ENCODE measurements at places on chromosomes 5 and 9. TPM values are rescaled to one million over a fixed set of nuclear protein-coding genes. Genes with fewer than 3 reads are reported as not detected.
A peak's percentile ranks its signal among the peaks of the same experiment; 100 is the strongest.

- H3K4me1 ChIP-seq: no peaks in the 10 kb centered on the region
- no peaks in the 10 kb centered on the region for H3K27me3 ChIP-seq
- H3K4me3 ChIP-seq: no peak overlapping the region
- no peak overlapping the region for H3K27ac ChIP-seq
Measured at GRCh38 chr5:12772276-12772675, 868.0 kb upstream of the CTNND2 start.

DNA sequence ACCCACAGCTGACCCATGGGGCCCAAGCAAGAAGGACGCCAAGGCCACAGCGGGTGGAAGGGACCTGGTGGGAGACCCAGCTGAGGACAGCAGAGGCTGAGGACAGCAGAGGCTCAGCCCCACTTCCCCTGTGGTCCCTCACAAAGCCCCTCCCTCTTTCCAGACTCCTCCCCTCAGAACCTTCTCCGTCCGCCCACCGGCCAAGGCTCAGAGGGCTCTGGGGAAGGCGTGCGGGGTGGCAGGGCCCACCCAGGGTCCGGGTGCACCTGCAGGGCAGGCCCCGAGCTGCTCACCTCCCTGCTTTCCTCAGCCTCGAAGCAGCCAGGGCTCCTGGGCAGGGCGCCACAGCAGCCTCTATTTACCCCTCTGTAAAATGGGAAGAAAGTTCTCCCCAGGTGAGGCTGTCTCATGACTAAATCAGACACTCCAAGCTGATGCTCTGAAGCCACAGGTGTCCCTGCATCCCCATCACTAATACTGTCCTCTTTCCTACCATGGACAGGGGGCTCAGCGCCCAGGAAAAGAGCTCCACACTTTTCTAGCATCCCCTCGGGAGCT, 137.9 kb upstream of the PPP1R26 start:
- no peaks in the 10 kb centered on the region for H3K36me3 ChIP-seq
- H3K27me3 ChIP-seq: peaks cover 21% of the 10 kb centered on the region
- H3K4me3 ChIP-seq: no peak overlapping the region
- no peaks in the 10 kb centered on the region for H3K4me1 ChIP-seq

DNA sequence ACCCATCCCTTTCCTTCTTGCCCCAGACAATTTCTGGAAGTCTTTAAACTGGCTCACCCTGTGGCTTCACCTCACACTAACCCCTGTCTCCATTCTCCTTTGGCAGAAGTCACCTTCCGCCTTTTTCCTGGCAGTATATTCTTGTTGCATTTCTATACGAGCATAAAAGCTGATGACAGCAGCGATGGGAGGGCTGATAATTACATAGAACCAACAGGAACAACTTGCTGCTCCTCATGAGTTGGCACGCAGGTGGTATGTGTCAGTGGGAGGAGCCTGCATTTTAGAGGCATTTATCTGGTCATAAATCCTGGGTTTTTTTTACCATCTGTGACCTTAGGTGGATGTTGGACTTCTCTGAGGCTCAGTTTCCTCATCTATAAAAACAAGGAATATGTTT, 61.4 kb upstream of the CKMT2 start:
- no peaks in the 10 kb centered on the region for H3K4me1 ChIP-seq
- no peak for DNase-seq
- no peak overlapping the region for H3K27ac ChIP-seq
- no peaks in the 10 kb centered on the region for H3K27me3 ChIP-seq
- H3K4me3 ChIP-seq: no peak overlapping the region

GRCh38 chr9:37942621-37943344, 38.9 kb upstream of the SLC25A51 start:
- no peak overlapping the region for H3K27ac ChIP-seq
- H3K36me3 ChIP-seq: no peaks in the 10 kb centered on the region
- H3K4me1 ChIP-seq: no peaks in the 10 kb centered on the region
- H3K27me3 ChIP-seq: no peaks in the 10 kb centered on the region
- H3K4me3 ChIP-seq: no peak overlapping the region

DNA sequence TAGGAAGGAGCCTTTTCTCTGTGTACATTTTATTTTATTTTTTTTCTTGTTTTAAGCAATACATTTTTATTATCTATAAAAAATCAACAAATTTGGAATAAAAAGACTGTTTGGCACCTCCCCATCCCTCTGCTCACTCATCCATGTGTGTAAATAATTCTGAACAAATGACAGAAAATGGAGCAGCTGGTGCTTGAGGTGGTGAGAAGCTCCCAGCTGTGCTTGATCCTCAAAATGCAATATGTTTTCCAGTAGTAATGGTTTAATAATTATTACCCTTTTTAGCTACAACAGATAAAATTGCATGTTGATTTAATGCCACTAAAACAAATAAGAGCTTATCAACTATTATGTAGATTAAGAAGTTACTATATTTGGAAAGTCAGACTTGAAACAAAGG, 132.5 kb downstream of the CDH18 start:
- H3K27ac ChIP-seq: no peak overlapping the region
- H3K4me1 ChIP-seq: no peaks in the 10 kb centered on the region
- no peaks in the 10 kb centered on the region for H3K27me3 ChIP-seq

- no peak overlapping the region for H3K27ac ChIP-seq
- no peak overlapping the region for H3K4me3 ChIP-seq
- DNase-seq: no peak
- H3K4me1 ChIP-seq: no peaks in the 10 kb centered on the region
Measured at GRCh38 chr9:113247640-113248039, 26.3 kb downstream of the SLC31A1 start.

- H3K27ac ChIP-seq: no peak overlapping the region
- DNase-seq: no peak
- H3K4me1 ChIP-seq: no peaks in the 10 kb centered on the region
- H3K36me3 ChIP-seq: no peaks in the 10 kb centered on the region
- H3K27me3 ChIP-seq: peaks cover 10% of the 10 kb centered on the region
Measured at GRCh38 chr5:159799701-159800100, 116.6 kb upstream of the ADRA1B start.

- DNase-seq: no peak
- no peak overlapping the region for H3K4me3 ChIP-seq
- H3K27ac ChIP-seq: no peak overlapping the region
- no peaks in the 10 kb centered on the region for H3K36me3 ChIP-seq
- H3K27me3 ChIP-seq: peaks cover 14% of the 10 kb centered on the region
- no peaks in the 10 kb centered on the region for H3K4me1 ChIP-seq
Measured at GRCh38 chr9:135229701-135230385, 142.4 kb downstream of the OLFM1 start.

- H3K27me3 ChIP-seq: no peaks in the 10 kb centered on the region
- H3K36me3 ChIP-seq: peaks cover 32% of the 10 kb centered on the region
- no peak for DNase-seq
- H3K4me3 ChIP-seq: peak overlapping the region; percentile 88
Measured at GRCh38 chr5:77031891-77032290, 1.7 kb downstream of the AGGF1 start.

- peaks cover 2% of the 10 kb centered on the region for H3K36me3 ChIP-seq
- peaks cover 15% of the 10 kb centered on the region for H3K4me1 ChIP-seq
- no peak overlapping the region for H3K4me3 ChIP-seq
- no peak overlapping the region for H3K27ac ChIP-seq
Measured at GRCh38 chr5:69219939-69220338, 14.7 kb upstream of the CDK7 start.

- no peak overlapping the region for H3K4me3 ChIP-seq
- no peak overlapping the region for H3K27ac ChIP-seq
- DNase-seq: no peak
- H3K4me1 ChIP-seq: peaks cover 26% of the 10 kb centered on the region
- H3K27me3 ChIP-seq: peaks cover 2% of the 10 kb centered on the region
- no peaks in the 10 kb centered on the region for H3K36me3 ChIP-seq
Measured at GRCh38 chr9:14994738-14995137, 84.5 kb upstream of the FREM1 start.

DNA sequence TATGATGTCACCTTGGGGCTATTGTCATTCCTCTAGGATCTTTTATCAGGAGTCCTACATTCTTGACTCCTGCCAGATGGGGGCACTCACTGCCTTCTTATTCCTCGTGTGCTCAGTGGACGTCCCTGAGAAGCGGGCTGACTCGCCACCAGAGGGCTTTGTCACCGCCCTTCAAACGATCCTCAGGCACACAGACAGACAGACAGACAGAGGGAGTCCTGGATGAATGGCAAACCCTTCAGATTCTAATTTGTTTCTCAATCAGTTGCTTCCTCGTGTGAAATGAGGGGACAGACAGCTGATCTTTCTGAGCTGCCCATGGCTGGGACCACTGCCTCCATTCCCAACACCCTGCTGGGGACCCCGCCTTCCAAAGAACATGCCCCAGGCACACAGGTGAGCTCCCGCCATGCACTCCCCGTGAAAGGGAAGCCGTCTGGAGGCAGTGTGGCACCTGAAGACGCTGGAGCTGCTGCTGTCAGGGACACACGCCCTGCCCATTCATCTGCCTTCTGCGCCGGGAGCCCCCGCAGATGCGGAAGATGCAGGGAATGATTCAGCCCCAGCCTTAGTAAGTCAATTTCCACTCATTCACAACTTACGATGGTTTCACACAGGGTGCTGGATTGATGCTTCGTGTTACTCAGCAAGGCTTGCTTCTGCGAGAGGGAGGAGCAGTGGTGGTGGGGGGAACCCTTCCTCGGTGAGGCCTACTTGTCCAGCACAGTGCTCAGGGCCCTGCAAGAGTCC, 24.9 kb upstream of the SH3PXD2B start:
- H3K27ac ChIP-seq: no peak overlapping the region
- H3K4me3 ChIP-seq: no peak overlapping the region
- peak; percentile 77 for DNase-seq
- H3K27me3 ChIP-seq: peaks cover 3% of the 10 kb centered on the region
- H3K36me3 ChIP-seq: no peaks in the 10 kb centered on the region

DNA sequence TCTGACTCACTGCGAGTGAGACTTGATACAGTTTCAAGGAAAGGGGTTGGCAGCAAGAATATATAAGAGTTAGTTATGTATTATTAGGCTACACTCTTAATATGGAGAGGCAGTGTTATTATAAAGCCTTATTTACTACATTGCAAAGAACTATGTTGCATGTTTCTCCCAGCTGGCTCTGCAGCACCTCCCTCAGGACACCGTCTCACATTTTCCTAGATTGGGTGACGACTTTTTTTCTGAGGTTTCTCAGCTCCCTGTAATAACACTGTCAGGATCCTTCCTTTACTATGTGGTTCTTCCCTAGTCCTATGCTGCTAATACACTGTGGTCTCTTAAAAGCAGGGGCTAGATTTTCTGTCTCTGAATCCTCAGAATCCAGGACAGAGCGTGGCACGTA, 153.7 kb downstream of the INSYN2B start:
- no peak overlapping the region for H3K27ac ChIP-seq
- H3K36me3 ChIP-seq: peaks cover 24% of the 10 kb centered on the region
- no peak overlapping the region for H3K4me3 ChIP-seq

DNA sequence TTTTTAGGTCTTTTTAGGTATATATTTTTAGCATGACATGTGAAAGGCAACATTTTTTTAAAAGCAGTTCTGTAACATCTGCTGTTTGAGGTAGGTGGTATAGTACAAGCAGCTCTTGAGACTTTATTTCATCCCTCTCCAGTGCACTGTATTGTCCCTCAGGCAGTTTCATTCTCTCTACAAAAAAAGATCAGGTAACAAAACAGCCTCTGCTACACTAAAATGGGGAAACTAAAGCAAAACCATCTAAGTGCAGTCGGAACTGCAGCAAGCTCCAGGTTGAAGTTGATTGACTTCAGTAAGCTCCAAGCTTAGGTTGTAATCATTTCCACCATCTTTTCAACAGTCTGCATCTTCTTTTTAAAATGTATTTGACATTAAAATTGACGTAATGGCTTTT, 195.6 kb downstream of the DEPDC1B start:
- no peaks in the 10 kb centered on the region for H3K27me3 ChIP-seq
- no peaks in the 10 kb centered on the region for H3K4me1 ChIP-seq
- H3K36me3 ChIP-seq: no peaks in the 10 kb centered on the region
- H3K27ac ChIP-seq: no peak overlapping the region

- H3K4me1 ChIP-seq: no peaks in the 10 kb centered on the region
- no peaks in the 10 kb centered on the region for H3K36me3 ChIP-seq
- H3K27ac ChIP-seq: no peak overlapping the region
- DNase-seq: no peak
- no peaks in the 10 kb centered on the region for H3K27me3 ChIP-seq
Measured at GRCh38 chr5:93220431-93220830, 360.6 kb downstream of the NR2F1-AS1 start.

DNA sequence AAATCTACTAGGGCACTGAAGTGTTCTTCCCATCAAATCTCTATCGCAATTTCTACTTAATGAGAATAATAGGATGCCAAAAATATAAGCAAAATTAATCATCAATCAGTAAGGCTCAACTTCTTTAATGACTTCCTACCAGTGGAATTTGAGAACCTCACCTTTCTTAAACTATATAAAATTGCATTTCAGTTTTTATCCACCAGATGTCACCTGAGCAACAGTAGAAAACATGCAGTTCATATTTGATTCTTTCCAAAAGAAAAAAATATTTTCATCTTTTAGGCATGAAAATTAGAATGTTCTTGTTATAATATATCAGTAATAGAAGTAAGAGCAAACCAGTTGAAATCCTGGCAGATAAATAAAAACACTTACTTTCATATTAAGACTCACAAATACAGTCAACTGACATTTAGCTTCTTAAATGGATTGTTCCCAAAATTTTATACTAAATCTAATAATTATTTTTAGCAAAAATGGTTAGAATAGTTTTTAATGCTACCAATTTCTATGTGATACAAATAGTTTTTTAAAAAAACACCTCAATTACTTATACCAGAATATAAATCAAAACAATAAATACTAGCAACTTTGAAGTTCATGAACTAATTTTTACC, 13.4 kb upstream of the CCDC112 start:
- DNase-seq: no peak
- H3K4me1 ChIP-seq: no peaks in the 10 kb centered on the region
- peaks cover 8% of the 10 kb centered on the region for H3K27me3 ChIP-seq
- H3K4me3 ChIP-seq: no peak overlapping the region
- no peaks in the 10 kb centered on the region for H3K36me3 ChIP-seq

GRCh38 chr9:116349684-116350083, 196.1 kb downstream of the PAPPA start:
- H3K36me3 ChIP-seq: no peaks in the 10 kb centered on the region
- no peaks in the 10 kb centered on the region for H3K27me3 ChIP-seq
- no peak for DNase-seq
- H3K4me3 ChIP-seq: no peak overlapping the region
- no peaks in the 10 kb centered on the region for H3K4me1 ChIP-seq

GRCh38 chr9:123011878-123012528, 21.5 kb upstream of the GPR21 start:
- no peak overlapping the region for H3K27ac ChIP-seq
- H3K4me3 ChIP-seq: no peak overlapping the region
- H3K4me1 ChIP-seq: no peaks in the 10 kb centered on the region
- no peaks in the 10 kb centered on the region for H3K27me3 ChIP-seq
- no peak for DNase-seq
- H3K36me3 ChIP-seq: peaks cover 45% of the 10 kb centered on the region

MORN5 gene
- not detected for total RNA-seq

ALDH7A1 gene
- 5.7 TPM for total RNA-seq

NPDC1 gene
- total RNA-seq: 42.6 TPM

PTGDS gene
- total RNA-seq: not detected

PCDHGC4 gene
- total RNA-seq: not detected

C8G gene
- total RNA-seq: 0.90 TPM
